ENCODE measurements at places on chromosomes 4 and X.
A peak's percentile ranks its signal among the peaks of the same experiment; 100 is the strongest.

DNA sequence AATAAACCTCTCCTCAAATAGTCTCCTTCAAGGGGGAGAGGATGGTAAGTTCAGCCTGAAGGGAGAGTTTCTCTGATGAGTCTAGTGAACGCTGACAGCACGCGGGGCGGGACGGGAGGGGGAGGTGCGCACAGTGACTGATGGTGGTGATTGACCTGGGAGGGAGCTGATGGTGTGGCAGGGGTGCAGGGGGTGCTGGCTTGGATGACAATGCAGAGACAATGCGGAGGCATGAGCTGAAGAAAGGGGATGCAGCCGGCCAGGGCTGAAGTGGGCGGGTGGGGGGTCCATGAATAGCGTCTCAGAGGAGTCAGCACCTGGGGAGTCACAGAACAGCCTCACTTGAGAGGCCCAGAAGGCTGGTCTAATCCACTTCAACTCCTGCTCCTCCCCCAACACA, 142.5 kb upstream of the PJA1 start:
- DNase-seq, result no peak

GRCh38 chrX:115233497-115234455, at the start of gene LRCH2:
TSS of gene LRCH2 (minus strand) at chrX:115234096. CDS start at chrX:115234041, 55 bp downstream.
- peak; percentile 43 for DNase-seq

DNA sequence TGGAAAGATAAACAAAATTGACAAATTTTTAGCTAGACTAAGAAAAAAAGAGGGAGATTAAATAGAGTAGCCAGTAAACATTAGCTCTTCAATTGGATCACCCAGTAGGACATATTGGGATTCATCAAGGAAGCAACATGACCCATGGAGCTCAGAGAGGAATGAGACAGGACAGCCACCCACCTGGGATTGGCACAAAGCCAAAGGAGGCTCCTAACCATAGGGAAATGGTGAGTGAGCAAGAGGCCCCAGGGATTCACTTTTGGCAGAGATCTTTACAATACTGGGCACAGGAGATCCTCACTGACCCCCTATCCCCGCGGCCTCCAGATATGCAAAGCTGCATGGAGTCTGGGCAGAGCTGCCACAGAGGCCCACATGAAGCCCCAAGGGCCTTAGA, 34.8 kb upstream of the CXCL6 start:
- no peak for DNase-seq

- no peak for DNase-seq
These were observed 374.8 kb upstream of the GNPDA2 start for GRCh38 chr4:45100956-45101818.

GRCh38 chr4:101356928-101357327, 9.6 kb upstream of the PPP3CA start:
- DNase-seq, result no peak

GRCh38 chr4:113112338-113112978, 63.0 kb downstream of the ANK2 start:
- DNase-seq, result no peak

DNA sequence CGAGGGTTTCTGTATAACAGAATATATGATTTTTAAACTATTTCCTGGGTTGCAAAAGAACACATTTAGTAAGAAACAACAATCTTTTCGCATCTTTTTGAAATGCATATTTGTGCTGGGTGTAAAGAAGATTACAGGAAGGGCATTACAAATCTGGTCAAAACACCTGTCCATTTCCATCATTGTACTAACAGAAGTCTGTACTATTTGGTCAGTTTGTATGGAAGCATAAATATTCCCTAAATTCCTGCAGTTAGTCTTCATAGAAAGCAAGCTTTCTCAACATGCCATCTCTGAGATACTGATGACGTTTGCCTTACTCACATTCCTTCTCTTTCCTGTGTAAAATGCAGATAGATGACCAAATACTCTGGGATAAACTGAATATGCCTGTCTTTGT, 203.3 kb downstream of the NWD2 start:
- no peak for DNase-seq

DNA sequence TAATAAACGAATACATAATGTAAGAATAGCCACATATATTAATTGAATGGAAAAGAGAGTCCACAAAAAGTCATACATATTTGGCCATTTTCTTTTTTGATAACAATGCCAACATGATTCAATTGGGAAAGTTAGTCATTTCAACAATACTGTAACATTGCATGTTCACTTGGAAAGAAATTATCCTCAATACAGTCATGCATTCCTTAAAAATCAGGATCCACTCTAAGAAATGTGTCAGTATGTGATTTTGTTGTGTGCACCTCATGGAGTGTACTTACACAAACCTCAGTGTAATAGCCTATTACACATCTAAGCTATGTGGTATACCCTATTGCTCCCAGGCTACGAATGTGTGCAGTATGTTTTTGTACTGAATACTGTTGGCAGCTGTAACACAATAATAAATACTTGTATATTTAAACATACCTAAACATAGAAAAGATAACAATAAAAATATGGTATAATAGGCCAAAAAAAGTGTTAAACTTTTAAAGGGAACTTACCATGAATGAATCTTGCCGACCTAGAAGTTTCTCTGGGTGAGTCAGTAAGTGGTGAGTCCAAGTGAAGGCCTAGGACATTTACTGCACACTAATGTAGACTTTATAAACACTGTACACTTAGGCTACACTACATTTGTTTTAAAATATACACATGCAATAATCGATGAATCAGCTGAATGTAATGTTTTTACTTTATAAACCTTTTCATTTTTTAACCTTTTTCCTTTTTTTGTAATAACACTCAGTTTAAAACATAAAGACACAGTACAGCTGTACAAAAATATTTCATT, 806.8 kb downstream of the PCDH18 start:
- no peak for DNase-seq

- DNase-seq, result no peak
These were observed 11.7 kb downstream of the CTPS2 start for GRCh38 chrX:16700734-16701133.

DNA sequence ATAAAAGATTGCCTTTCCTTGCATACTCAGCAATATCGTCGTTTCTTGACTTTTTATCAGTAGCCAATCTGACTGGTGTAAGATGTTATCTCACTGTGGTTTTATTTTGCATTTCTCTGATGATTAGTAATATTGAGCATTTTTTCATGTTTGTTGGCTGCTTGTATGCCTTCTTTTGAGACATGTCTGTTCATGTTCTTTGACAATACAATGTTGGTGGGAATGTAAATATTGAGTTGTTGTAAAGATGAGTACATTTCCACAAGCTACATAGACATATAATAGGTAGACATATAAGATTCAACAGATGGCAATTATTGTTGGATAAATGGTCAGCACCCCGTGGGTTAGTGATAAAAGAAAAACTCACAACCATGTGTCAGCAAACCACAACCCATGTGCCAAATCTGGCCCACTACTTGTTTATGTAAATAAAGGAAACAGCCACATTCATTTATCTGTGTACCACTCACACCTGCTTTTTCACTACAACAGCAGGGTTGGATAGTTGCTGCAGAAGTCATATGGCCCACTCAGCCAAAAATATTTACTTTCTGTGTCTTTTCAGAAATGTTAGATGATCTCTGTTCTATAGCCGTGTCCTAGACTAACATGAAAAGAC, 153.1 kb upstream of the VCX start:
- no peak for DNase-seq

DNA sequence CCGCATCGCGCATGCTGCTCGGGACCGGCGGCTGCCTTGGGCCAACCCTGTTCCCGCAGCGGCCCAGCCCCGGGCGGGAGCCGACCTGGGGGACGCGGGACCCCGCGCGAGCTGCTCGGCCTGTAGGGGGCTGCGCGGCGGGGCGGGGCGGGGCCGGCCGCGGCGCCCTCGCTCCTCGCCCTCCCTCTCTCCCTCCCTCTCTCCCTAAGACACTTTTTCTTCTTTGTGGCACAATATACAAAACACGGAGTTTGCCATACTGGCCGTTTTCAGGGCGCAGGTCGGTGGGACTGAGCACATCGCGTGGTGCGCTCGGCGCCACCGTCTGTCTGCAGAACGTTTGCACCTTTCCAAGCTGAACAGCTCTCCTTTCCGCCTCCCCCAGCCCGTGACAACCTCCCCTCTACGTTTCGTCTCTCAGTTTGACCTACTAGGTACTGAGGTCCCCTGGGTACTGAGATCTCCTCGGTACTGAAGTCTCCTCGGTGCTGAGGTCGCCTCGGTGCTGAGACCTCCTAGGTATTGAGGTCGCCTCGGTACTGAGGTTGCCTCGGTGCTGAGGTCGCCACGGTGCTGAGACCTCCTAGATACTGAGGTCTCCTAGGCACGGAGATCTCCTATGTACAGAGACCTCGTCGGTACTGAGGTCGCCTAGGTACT, 261.1 kb upstream of the PLCXD1 start:
- no peak for DNase-seq

GRCh38 chr4:150578745-150579501, 3.0 kb upstream of the MAB21L2 start:
- DNase-seq, result no peak

- no peak for DNase-seq
These were observed 30.9 kb downstream of the STOX2 start for GRCh38 chr4:183936047-183936446.

DNA sequence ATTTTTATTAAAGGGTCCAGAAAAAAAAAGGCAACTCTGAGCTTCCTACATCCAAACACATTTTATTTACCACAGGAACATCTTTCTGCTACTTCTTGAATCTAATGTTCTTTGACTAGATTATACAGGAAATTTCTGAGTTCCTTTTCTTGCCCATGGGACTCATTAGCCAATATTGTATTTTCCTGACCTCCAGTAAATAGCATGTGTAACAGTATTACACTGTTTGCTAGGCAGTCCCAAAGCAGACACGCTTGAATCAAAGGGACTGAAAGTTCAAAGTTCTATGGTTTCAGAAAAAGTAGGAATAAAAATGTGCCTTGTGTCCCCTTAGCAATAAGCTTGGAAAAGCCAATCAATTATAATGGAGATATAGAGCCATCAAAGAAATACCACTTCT, 57.4 kb downstream of the MOSPD2 start:
- DNase-seq, result no peak

- DNase-seq, result no peak
These were observed 381.0 kb upstream of the EMCN start for GRCh38 chr4:100898844-100899243.
